Effector memory CD4-positive, alpha-beta T cell (primary cell): ENCODE measurements at places on chromosomes 2 and 18.

DNA sequence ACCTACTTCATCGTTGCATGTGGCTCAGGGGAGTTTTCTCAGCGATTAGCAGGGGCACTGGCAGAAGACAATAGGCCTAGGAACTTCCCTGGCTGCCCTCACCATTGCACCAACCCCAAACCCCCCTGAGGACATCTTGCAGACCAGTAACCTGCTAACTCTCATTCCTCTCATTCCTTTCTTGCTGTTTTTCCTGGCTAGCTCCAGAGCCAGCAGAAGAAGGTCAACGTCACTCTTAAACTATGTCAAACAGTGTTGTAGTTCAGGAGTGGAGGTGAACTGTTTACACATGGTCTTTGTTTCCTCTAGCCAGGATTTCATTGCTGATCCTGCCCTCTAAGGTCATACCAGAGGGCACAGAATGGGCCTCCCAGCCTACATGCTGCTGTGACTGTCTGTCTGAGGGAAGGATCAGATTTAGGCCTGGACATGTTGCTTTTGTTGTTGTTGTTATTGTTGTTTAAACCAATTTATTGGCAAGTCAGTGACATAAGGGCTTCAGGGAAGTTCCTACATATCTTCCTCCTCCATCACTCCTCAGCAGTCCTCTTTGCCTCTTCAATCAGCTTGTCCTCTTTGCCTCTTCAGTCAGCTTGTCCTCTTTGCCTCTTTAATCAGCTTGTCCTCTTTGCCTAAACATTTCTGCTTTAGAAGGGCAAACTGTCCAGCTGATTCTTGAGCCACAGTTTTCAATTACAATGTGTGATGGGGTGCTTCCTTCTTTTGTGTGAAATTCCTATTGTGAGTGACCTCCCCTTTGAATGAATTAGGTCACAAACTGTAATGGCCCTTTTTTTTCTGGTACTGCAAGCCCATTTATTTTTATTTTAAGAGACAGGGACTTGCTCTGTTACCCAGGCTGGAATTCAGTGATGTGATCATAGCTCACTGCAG lies 471.9 kb upstream of the TNP1 start:
- H3K4me3 ChIP-seq = no peak overlapping the region
- no peaks in the 10 kb centered on the region for H3K4me1 ChIP-seq
- H3K27ac ChIP-seq = no peak overlapping the region
- no peaks in the 10 kb centered on the region for H3K27me3 ChIP-seq

GRCh38 chr2:2234398-2235195 lies 96.5 kb downstream of the MYT1L start:
- no peak for DNase-seq
- H3K27ac ChIP-seq = no peak overlapping the region
- H3K27me3 ChIP-seq = no peaks in the 10 kb centered on the region
- no peaks in the 10 kb centered on the region for H3K36me3 ChIP-seq
- no peak overlapping the region for H3K4me3 ChIP-seq

DNA sequence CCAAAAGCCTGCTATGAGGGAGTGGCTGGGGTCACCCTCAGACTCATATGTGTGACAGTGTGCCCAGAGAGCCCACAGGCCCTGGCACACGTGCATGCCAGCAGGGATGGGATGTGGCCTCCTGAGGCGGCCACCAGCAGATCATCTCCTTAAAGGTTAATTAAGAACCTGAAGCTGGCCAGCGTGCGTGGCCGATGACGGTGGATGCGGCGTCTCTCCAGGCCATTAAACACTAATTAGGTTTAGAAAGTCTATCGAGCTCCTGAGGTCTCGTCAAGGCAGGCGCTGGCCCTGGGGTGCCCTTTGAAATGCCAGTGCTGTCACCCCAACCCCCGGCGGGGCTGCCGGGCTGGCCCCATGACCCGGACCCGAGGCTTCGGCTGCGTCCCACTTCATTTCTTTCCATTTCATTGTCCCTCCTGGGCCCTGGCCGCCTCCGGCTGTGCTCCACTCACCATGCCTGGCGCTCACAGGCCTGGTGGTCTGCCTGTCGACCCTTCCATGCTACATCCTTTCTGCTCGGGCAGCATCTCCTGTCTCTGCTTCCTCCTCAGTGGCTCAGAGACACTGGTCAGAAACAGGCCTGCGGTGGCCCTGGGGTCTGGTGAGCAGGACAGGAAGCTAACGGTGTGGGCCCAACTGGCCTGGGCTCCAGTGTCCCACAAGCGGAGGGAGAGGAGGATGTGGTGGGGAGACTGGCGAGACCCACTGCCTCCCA lies 228.9 kb downstream of the CELF4 start:
- no peak for DNase-seq
- no peaks in the 10 kb centered on the region for H3K36me3 ChIP-seq
- H3K4me3 ChIP-seq = no peak overlapping the region
- H3K27ac ChIP-seq = no peak overlapping the region
- no peaks in the 10 kb centered on the region for H3K4me1 ChIP-seq

GRCh38 chr2:238370094-238370822 lies 49.9 kb downstream of the TRAF3IP1 start:
- no peak for DNase-seq
- no peaks in the 10 kb centered on the region for H3K36me3 ChIP-seq
- no peak overlapping the region for H3K27ac ChIP-seq
- H3K4me3 ChIP-seq = no peak overlapping the region
- H3K27me3 ChIP-seq = no peaks in the 10 kb centered on the region

DNA sequence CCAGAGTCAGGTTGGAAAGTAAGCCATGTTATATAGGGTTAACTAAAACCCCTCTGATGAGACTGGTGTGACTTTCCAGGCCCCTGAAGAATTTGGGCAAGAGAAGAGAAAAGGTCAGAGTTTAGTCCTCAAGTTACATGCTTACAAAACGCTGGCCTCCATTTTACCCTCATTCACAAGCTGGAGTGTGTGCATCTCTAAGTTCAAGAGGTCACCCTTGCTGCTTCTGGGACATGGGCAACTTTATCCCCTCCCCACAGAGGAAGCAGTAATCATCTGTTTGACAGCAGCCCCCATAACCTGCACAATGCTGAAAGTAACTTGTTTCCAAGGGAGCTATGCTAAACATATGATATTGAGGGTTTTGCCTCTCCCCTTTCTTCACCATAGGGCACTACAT lies 85.2 kb upstream of the CCDC195 start:
- no peak overlapping the region for H3K27ac ChIP-seq
- no peaks in the 10 kb centered on the region for H3K4me1 ChIP-seq
- peaks cover 95% of the 10 kb centered on the region for H3K36me3 ChIP-seq
- no peak for DNase-seq

GRCh38 chr18:62720766-62721613 lies 5.6 kb downstream of the PHLPP1 start:
- no peak for DNase-seq
- H3K4me1 ChIP-seq = peaks cover 16% of the 10 kb centered on the region
- H3K27ac ChIP-seq = no peak overlapping the region
- no peaks in the 10 kb centered on the region for H3K27me3 ChIP-seq

DNA sequence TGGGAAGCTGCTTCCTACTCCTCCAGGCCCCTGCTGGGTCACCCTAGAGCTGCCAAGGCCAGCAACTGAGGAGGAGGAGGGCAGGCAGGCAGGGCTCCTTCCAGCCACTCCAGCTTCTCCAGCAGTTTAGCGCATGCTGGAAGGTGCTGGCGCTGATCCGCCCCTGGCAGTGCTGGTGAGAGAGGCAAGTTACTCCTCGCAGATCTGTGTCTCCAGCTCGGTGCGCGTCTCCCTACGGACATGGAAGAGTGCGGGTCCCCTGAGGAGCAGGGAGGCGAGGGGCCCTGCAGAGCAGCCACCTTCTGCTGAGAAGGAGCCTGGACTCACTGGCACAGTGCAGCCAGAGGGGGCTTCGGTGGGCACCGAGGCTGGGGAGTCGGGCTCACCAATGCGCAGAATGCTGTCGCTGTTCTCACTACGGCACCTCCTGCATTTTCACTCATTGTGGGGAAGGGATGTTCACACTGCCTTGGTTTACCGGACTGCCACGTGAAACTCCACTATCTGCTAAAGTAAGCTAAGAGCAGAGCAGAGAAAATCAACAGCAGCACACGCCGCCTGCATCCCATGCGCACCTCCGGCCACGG lies 206.0 kb downstream of the HDAC4 start:
- H3K4me1 ChIP-seq = no peaks in the 10 kb centered on the region
- H3K27me3 ChIP-seq = no peaks in the 10 kb centered on the region
- no peak overlapping the region for H3K4me3 ChIP-seq
- DNase-seq = no peak

DNA sequence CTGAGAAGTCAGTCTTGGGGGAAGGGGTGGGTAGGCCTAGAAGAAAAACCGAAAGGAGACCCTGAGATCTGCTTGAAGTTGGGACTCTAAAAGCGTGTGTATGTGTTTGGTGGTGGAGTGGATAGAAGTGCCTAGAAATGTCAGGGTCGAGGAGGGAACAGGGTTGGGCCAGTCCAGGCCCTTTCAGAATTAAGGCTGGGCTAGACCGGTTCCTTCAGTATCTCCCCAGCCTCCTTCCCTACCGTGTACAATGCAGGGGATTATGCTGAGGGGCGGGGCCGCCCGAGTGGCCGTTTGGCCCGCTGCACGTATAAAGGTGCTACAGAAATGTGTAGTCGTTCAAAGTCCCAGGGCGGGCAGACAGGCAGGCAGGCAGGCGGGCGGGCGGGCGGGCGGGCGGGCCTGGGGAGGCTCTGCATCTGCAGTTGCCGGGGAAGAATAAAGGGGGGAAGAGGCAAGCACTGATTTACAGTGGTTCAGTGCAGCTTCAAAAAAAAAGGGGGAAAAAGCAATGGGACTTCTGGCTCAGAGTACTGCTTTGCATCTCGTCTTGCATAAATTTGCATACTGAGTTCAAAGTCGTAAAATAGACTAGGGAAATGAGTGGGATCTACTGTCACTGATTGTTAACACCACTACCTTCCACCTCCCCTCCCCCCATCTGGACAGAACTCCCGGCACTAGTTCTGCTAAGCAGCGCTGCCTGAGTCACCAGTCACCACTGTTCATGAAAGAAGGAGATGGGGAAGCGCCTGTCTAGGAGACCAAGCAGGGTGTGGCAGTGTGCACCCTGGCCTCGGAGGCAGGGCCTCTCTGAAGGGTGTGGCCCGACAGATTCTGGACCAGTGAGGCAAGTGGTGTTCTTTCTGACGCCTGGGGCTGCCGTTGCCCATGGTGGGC lies 3.6 kb downstream of the IGFBP2 start:
- DNase-seq = no peak
- H3K36me3 ChIP-seq = no peaks in the 10 kb centered on the region
- H3K4me3 ChIP-seq = no peak overlapping the region
- no peak overlapping the region for H3K27ac ChIP-seq
- H3K4me1 ChIP-seq = peaks cover 9% of the 10 kb centered on the region

- no peak overlapping the region for H3K27ac ChIP-seq
- no peaks in the 10 kb centered on the region for H3K4me1 ChIP-seq
- no peak overlapping the region for H3K4me3 ChIP-seq
These were observed 5.7 kb upstream of the KLHL30 start for GRCh38 chr2:238132463-238133450.

DNA sequence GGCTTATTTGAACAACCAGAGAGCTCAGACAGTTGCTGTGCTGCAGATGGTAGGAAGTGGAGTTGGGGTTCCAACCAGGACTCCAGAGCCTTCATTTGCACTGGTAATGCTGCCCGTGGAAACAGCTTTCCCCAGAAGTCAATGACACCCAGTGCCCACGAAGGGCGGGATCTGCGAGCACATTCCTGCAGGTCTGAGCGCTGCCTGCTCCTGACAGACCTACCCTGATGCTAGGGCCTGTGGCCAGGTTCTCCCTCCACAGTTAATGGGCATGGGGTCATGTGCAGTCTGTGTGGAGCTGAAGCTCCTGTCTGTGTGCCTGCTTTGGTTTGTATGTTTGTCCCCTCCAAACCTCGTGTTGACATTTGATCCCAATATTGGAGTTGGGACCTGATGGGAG lies 299.0 kb upstream of the HS6ST1 start:
- H3K27ac ChIP-seq = no peak overlapping the region
- no peak overlapping the region for H3K4me3 ChIP-seq
- no peak for DNase-seq

- H3K27me3 ChIP-seq = no peaks in the 10 kb centered on the region
- no peak overlapping the region for H3K27ac ChIP-seq
- H3K4me1 ChIP-seq = no peaks in the 10 kb centered on the region
- DNase-seq = no peak
These were observed 304.8 kb downstream of the LRATD1 start for GRCh38 chr2:14937336-14937735.

DNA sequence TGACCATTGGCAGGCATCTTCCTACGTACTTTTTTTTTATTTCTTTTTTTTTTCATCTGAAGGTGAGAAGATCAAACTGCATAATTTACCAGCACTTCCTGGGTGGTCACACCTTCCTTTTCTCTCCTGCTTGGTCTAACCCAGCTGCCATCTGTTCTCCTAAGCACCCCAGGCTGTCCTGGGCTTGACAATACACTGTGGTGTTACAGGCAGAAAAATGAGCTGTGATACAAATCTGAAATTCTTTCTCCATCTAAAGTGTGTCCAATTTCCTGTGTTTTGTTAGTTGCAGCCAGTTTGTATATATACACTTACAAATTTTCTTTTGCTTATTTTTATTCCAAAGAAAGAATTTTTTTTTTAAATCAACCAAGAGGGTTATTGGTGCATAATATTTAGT lies 786.0 kb upstream of the ZEB2 start:
- H3K4me3 ChIP-seq = no peak overlapping the region
- no peaks in the 10 kb centered on the region for H3K36me3 ChIP-seq
- H3K27ac ChIP-seq = no peak overlapping the region
- no peaks in the 10 kb centered on the region for H3K4me1 ChIP-seq
- no peak for DNase-seq
- H3K27me3 ChIP-seq = no peaks in the 10 kb centered on the region

GRCh38 chr18:32966141-32966540 lies 193.3 kb upstream of the KLHL14 start:
- H3K36me3 ChIP-seq = no peaks in the 10 kb centered on the region
- H3K4me3 ChIP-seq = no peak overlapping the region
- no peak for DNase-seq
- no peaks in the 10 kb centered on the region for H3K27me3 ChIP-seq
- H3K27ac ChIP-seq = no peak overlapping the region

- peaks cover 17% of the 10 kb centered on the region for H3K36me3 ChIP-seq
- H3K4me1 ChIP-seq = no peaks in the 10 kb centered on the region
- no peak overlapping the region for H3K27ac ChIP-seq
- DNase-seq = no peak
These were observed 37.4 kb downstream of the SMAD2 start for GRCh38 chr18:47893047-47893446.

DNA sequence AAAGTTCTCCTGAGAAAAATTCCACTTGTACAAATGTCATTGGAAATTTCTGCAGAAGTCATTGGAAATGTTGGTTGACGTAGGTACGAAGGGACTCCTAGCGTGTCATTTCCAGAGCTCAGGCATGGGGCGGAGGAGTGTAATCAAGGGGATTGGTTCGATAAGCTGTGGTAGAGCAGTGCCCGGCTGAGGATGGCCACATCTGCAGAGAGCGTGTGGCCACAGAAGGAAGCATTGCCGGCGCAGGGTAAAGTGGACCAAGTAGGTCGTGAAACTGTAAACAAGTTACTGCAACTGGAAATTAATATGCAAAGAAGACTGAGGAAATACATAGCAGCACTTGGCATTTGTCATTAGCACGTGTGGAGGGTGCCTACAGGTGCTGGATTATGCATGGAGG lies 101.8 kb downstream of the DGKD start:
- H3K27me3 ChIP-seq = no peaks in the 10 kb centered on the region
- peaks cover 95% of the 10 kb centered on the region for H3K36me3 ChIP-seq
- DNase-seq = no peak
- no peak overlapping the region for H3K27ac ChIP-seq
- no peaks in the 10 kb centered on the region for H3K4me1 ChIP-seq
- H3K4me3 ChIP-seq = no peak overlapping the region

- H3K27ac ChIP-seq = no peak overlapping the region
- H3K4me1 ChIP-seq = peaks cover 15% of the 10 kb centered on the region
- DNase-seq = no peak
- H3K4me3 ChIP-seq = no peak overlapping the region
- no peaks in the 10 kb centered on the region for H3K36me3 ChIP-seq
These were observed 2.9 kb upstream of the SFXN5 start for GRCh38 chr2:73074110-73075069.

GRCh38 chr18:48216639-48217257 lies 192.4 kb downstream of the ZBTB7C start:
- DNase-seq = no peak
- no peaks in the 10 kb centered on the region for H3K4me1 ChIP-seq
- no peak overlapping the region for H3K27ac ChIP-seq
- no peaks in the 10 kb centered on the region for H3K27me3 ChIP-seq
